ENCODE measurements at places on chromosomes 2 and 18. TPM values are rescaled to one million over a fixed set of nuclear protein-coding genes. Genes with fewer than 3 reads are reported as not detected.

The AQP12A gene
- total RNA-seq: not detected

The SKOR2 gene
- not detected for total RNA-seq

The GYPC gene
- 308 TPM for total RNA-seq

The IL1RN gene
- not detected for total RNA-seq

The IL1B gene
- total RNA-seq: 8.9 TPM

The CTLA4 gene
- not detected for total RNA-seq

The KLHL29 gene
- total RNA-seq: 8.3 TPM

The GCKR gene
- 1.8 TPM for total RNA-seq

The HOXD8 gene
- total RNA-seq: 14.2 TPM

The ATAD2B gene
- 6.5 TPM for total RNA-seq

The SCLY gene
- 16.3 TPM for total RNA-seq

The MOGAT1 gene
- not detected for total RNA-seq

The SMARCAL1 gene
- 36.4 TPM for total RNA-seq

The PAIP2B gene
- total RNA-seq: 0.47 TPM

The C2orf78 gene
- not detected for total RNA-seq

The IL18RAP gene
- not detected for total RNA-seq

The TUBA3E gene
- not detected for total RNA-seq

The VAMP8 gene
- total RNA-seq: 14.1 TPM

The CHRNG gene
- not detected for total RNA-seq

The CTDSP1 gene
- 72.6 TPM for total RNA-seq

The PDE1A gene
- total RNA-seq: 0.06 TPM

The RGPD4 gene
- not detected for total RNA-seq

The UGT1A4 gene
- 0.12 TPM for total RNA-seq
